ENCODE measurements at places on chromosomes 16 and 17. TPM values are rescaled to one million over a fixed set of nuclear protein-coding genes. Genes with fewer than 3 reads are reported as not detected.

OR3A2 gene
- total RNA-seq, result not detected

- DNase-seq, result no peak
Observed at GRCh38 chr17:6286233-6286632, 148.7 kb downstream of the AIPL1 start.

GRCh38 chr17:8031950-8032349 is 6.9 kb upstream of the ALOX15B start:
- DNase-seq, result no peak

DNA sequence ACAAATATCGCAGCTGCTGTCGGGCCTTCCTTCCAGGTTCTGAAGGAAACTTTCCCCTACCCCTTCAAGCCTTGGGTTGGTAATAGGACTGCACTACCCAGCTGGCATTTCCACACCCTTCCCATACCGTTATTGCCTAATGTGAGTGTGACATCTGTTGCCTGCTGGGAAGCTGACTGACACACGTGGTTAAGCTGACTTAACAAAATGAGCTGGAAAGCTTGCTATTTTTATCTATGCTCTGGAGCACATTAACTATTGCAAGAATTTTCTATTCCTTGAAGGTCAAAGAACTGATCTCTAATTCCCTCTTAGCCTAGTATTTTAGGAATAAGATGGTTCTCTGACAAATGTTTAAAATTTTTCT is 79.5 kb downstream of the PMP22 start:
- DNase-seq, result no peak
